ENCODE measurements at places on chromosomes 4 and X.

- no peak overlapping the region for H3K27ac ChIP-seq
- H3K27me3 ChIP-seq = peaks cover 4% of the 10 kb centered on the region
- H3K36me3 ChIP-seq = no peaks in the 10 kb centered on the region
- H3K4me1 ChIP-seq = no peaks in the 10 kb centered on the region
- no peak overlapping the region for H3K4me3 ChIP-seq
These were observed 26.3 kb downstream of the GPC3 start for GRCh38 chrX:133958997-133959688.

- H3K4me3 ChIP-seq = no peak overlapping the region
- DNase-seq = no peak
- H3K27ac ChIP-seq = no peak overlapping the region
These were observed 50.7 kb upstream of the PRDM5 start for GRCh38 chr4:120973207-120973606.

DNA sequence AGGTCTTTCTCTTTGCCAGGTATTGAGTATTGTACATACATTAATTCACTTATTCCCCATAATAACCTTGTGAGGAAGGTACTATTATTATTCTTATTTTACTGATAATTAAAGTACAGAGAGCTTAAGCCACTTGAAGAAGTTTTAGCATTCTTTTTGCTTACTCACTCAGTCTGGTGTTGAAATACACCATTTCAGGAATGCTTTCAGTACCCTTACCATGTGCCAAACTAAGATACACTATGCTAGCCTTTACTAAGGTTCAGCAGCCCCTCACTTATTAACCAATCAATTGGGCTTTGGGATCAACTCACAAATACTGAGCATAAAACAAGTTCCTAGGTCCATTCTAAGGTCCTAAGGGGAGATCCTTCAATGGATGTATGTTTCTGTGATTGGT is 179.0 kb upstream of the FGF13 start:
- H3K36me3 ChIP-seq = no peaks in the 10 kb centered on the region
- no peak overlapping the region for H3K27ac ChIP-seq
- H3K4me3 ChIP-seq = no peak overlapping the region

DNA sequence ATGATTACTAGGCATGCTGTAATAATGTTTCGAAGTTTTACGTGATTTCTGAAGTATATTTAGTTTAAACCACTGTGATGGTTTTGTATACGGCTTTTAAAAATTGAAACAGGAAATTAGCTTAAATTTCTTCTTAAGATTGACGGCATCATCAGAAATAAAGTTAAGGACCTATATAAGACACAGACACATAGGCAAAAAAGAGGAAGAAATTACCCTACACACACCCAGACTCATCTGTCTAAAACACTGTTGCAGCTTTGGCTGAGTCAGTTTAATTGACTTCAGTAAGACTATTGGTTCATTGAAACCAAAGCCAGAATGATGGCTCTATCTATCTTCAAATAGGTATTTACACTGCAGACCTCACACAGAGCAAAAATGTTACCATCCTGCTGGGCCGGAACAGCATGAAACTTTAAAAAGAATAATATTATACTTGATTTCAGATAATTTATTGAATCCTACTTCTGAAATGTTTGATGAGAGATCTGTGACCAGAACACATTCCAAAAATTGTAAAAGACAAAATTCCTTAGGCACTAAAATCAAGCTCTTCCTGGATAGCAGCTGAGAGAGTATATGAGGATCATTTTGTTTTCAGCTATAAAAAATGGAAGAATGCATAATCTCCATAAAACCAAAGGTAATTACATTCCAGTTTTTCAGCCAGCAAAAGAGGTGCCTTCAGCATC is 4.5 kb downstream of the HHIP start:
- DNase-seq = no peak
- H3K27ac ChIP-seq = no peak overlapping the region

DNA sequence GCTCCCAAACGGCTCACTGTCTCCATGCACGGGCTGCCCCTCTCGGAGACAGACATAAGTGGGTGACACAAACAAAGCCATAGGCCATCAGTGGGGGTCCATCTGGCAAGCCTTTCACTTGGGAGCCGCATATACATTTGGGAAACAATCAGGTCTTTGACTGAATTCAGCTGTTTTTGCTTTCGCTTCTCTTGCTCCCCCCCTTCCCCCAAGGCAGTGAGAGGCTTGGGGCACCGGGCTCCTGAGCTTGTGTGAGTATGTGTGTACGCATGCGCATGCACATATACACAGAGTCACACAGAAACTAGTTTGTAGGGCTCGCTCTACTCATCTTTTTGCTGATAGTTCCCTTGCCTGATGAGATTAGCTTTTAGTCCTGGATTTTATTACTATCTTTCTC is 284.4 kb downstream of the AFF2 start:
- DNase-seq = no peak
- no peak overlapping the region for H3K4me3 ChIP-seq
- no peaks in the 10 kb centered on the region for H3K4me1 ChIP-seq
- H3K27ac ChIP-seq = no peak overlapping the region
- H3K27me3 ChIP-seq = no peaks in the 10 kb centered on the region

- H3K36me3 ChIP-seq = no peaks in the 10 kb centered on the region
- no peaks in the 10 kb centered on the region for H3K4me1 ChIP-seq
- no peaks in the 10 kb centered on the region for H3K27me3 ChIP-seq
- no peak overlapping the region for H3K4me3 ChIP-seq
These were observed 68.2 kb downstream of the ARHGAP10 start for GRCh38 chr4:147799986-147800555.

DNA sequence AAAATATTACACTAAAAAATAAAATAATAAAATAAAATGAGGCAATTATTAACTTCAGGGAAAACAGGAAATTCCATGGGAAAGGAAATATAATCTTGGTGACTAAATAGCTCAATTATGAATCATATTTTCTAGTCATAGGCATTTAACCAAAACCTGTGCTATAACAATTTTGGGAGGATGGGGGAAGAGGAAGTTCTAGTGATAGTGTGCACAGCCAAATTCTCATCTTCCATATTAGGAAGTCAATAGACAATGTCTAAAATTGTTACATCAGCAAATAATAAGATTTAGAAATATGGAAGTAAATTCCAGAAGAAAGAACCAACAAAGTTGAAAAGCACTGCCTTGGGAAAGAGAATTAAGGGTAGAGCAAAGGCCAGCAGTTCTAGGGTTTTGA is 2.8 kb downstream of the AWAT2 start:
- H3K36me3 ChIP-seq = no peaks in the 10 kb centered on the region
- H3K27me3 ChIP-seq = no peaks in the 10 kb centered on the region
- H3K4me3 ChIP-seq = no peak overlapping the region
- no peaks in the 10 kb centered on the region for H3K4me1 ChIP-seq

- no peak overlapping the region for H3K4me3 ChIP-seq
- no peaks in the 10 kb centered on the region for H3K4me1 ChIP-seq
- H3K36me3 ChIP-seq = no peaks in the 10 kb centered on the region
- no peaks in the 10 kb centered on the region for H3K27me3 ChIP-seq
- no peak overlapping the region for H3K27ac ChIP-seq
These were observed 35.7 kb upstream of the APLN start for GRCh38 chrX:129690435-129690834.

DNA sequence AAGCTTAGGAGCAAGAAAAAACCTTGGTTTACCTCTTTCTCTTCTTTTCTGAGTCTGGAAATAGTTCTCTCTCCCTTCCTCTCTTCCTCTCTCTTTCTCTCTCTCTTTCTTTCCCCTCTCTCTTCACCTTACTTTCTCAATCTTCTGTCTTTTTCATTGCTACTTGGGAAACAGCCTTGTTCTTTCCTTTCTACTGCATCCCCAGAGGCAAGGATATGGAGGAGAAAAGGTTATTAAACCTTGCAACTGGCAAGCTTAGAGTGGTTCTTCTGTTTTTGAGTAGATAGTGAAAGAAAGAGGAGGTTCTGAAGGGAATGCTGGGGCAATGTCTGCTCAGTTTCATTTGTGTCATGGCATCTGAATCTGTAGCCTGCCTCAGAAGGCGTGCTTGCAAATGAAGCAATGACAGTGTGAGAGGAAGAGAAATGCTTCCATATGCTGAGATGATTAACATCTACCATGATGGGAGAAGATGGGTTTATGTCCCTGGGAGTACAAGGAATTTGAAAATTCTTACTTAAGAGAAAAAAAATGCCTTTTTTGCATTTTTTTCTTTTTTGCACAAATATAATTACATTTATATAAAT is 190.6 kb downstream of the CEP135 start:
- no peak overlapping the region for H3K27ac ChIP-seq
- H3K4me1 ChIP-seq = no peaks in the 10 kb centered on the region
- H3K36me3 ChIP-seq = no peaks in the 10 kb centered on the region

DNA sequence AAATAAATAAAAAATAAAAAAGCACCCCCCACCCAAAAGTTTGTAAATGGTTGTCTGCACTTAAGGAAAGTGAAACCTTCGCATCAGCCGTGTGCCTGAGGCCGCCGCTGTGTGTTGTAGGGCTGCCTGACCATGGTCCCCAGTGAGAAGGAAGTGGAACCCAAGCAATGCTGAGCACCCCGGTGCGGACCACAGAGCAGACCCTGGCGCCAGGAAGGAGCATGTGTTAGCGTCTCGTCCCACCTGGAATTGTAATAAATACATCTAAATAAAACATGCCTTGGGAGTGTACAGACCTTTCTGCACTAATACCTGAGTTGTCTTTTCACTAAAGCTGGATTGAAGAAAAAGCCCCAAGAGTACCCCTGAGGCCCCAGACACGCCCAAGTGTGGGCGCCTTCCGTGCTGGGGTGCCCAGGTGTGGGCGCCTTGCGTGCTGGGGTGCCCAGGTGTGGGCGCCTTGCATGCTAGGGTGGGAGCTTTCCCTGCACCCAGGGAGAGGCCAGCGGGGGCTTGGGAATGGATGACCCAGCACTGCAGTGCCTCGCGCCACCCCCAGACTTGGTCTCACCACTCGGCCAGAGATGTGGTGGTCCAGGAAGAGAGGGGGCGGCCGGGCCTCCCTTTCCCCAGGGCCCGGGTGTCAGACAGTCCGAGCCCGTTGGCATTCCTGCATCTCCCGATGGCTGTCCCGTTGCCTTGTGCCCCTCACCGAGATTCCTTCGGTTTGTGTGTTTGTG is 33.7 kb downstream of the HTT-AS start:
- H3K4me1 ChIP-seq = no peaks in the 10 kb centered on the region
- no peak for DNase-seq
- peak overlapping the region; percentile 48 for H3K27ac ChIP-seq
- H3K4me3 ChIP-seq = peak overlapping the region; percentile 44

DNA sequence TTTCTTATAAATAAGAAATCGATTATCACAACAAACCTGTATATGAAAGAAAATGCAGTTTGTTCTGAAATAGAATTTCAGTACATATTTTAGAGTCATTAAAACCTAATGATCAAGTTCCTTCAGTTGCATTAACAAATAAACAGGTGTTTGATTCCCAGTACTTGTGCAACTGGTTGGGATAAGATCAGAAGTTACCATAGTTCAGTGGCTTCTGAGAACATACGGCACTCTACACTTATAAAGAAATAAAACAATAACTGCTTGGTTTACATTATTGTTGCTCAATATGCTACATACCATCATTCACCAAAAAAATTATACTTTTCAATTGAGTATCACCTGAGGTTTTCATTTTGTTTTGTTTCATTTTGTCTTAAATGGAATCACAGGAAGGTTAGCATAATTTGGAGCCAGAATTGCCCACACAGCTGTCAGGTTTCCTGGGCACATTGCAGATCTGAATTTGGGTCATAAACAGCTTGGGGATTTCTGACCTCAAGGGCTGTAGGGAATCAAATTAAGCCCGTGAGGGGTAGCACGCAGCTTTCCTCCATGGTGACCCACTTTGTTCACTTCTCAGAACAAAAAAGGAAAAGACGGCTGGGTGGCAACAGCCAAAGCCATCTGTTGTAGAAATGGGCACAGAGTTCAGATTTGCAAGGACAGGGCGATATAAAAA is 14.9 kb upstream of the CCNG2 start:
- no peak overlapping the region for H3K4me3 ChIP-seq
- H3K27me3 ChIP-seq = no peaks in the 10 kb centered on the region
- no peak for DNase-seq
- H3K27ac ChIP-seq = peak overlapping the region; percentile 66
- H3K4me1 ChIP-seq = peaks cover 3% of the 10 kb centered on the region

DNA sequence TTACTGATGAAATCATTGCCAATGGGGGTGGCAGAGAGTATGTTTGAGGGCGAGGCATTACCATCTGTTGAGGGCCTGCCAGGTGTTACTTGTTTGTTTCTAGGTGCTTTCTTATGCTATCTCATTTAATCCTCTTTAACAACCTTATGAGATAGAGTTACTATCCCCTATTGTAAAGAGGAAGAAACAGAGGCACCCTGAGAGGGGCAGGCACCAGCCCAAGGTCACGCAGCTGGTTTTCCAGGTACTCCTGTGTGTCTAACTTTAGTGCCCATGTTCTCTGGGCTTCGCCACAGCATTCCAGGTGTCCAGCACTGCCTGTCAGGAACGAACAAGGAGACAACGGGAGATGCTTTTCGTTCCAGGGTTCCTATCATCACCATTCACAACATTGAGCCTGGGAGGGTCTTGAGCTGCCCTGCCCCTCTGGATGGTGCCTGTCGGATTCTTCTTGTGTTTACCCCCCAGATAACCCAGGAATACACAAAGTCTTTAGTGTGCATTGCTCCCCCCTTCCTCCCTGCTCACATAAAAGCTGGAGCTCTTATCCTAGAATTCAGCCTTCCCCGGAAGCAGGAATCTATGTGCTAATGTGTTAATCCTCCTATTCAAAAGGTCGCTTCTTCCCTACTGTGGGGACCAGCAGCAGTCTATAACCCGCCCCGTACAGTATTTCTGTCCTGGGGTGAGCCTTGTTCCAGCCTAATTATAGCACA is 24.9 kb upstream of the GPC4 start:
- H3K4me3 ChIP-seq = no peak overlapping the region
- no peaks in the 10 kb centered on the region for H3K4me1 ChIP-seq
- no peaks in the 10 kb centered on the region for H3K27me3 ChIP-seq
- no peak overlapping the region for H3K27ac ChIP-seq

- no peak overlapping the region for H3K27ac ChIP-seq
- DNase-seq = no peak
- no peaks in the 10 kb centered on the region for H3K4me1 ChIP-seq
- no peak overlapping the region for H3K4me3 ChIP-seq
These were observed 469.0 kb upstream of the BOD1L1 start for GRCh38 chr4:14096396-14096965.

DNA sequence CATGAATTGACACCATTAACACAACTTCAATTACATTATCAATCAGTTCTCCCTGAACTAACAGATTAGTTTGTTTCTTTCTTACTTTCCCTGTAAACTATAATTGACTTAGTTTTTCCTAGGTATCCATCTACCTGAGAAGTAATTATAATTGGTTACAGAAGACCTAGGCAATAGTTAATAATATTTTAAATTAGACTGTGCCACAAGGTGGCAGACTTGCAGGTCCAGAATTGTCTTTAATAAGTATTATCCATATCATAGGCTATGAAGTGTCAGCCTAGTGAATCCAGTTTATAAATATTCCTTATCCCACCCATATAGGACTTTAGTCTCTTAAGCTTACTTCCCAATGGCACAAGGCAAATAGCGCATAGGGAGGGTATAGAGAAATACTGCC is 48.9 kb upstream of the FAM47B start:
- no peak for DNase-seq
- no peaks in the 10 kb centered on the region for H3K27me3 ChIP-seq
- H3K4me1 ChIP-seq = no peaks in the 10 kb centered on the region
- H3K4me3 ChIP-seq = no peak overlapping the region
